ENCODE measurements at places on chromosomes 6 and 20. TPM values are rescaled to one million over a fixed set of nuclear protein-coding genes. Genes with fewer than 3 reads are reported as not detected.

- DNase-seq: peak; percentile 66
Observed at GRCh38 chr6:95203153-95203754, 374.1 kb upstream of the MANEA start.

- DNase-seq: no peak
Observed at GRCh38 chr6:156955494-156956183, 178.5 kb downstream of the ARID1B start.

GRCh38 chr6:153146413-153146812, 15.3 kb upstream of the RGS17 start:
- DNase-seq: no peak

- DNase-seq: no peak
Observed at GRCh38 chr6:33190504-33191107, 1.7 kb downstream of the COL11A2 start.

GRCh38 chr20:6333110-6333509, 210.3 kb upstream of the FERMT1 start:
- peak; percentile 68 for DNase-seq

DNA sequence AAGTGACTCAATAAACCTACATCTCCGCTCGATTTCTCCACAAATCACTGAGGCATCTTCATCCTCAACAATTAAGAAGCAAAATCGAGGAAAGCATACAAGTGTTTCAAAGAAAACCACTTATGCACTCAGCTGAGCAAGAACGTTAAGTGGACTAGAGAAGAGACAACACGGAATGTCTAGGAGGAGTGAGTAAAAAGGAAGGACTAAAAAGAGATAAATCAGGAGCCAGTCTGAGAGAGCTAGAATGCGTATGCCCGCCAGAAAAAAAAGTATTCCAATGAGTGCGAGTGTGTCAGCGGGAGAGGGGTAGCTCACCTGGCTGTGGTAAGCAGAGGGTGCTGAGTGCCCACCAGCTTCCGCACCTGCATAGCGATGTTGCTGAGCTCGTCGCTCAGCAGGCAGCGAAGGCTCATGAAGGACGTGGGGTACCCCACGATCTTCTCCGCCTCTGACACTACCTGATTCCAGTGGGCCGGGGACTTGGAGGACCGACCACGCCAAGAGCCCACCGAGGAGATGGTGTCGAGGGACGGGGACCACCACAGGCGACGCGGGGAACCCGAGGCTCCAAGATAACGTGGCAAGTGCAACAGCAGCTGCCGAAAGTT, 587 bp downstream of the PDSS2 start:
- DNase-seq: no peak

DNA sequence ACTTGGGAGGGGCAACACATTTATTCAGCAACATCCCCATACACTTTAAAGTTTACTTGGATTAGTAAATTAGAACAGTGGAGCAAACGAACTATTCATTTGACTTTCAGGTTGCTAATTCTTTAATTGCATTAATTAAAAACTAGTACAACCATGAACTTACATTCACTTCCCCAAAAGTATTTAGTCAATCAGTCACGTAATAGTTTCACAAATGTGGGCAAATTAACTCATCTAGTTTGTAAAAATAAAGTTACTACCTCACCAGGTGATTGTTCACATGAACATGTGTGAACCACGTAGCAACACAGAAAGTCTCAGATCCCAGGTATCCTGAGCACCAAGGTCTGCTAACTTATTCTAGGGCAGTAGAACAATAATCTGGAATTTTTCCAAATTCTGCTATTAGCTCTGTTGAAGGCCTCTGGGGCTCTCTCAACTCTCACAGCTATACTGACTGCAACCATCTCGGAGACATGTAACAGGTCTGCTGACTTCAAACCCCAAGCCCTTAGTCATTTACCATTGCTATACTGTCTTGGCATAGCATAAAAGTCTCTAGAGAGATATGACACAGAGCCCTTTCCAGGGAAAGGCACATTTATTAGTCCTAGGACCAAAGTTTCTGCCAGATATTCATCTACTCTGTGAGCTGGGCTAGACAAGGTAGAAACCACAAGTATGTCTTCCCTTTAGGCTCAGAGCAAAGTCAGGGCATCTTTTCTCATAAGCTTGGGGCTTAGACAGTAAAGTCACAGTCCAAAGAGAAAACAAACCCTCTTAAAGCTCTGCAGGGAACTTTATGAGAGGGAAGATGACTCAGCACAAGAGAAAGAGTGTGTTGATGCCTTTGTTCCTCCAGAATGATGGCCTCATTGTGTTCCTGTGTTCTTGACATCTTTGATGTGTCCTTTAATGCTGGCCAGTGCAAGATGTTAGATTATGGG, 50.9 kb upstream of the CCDC28A start:
- no peak for DNase-seq

DNA sequence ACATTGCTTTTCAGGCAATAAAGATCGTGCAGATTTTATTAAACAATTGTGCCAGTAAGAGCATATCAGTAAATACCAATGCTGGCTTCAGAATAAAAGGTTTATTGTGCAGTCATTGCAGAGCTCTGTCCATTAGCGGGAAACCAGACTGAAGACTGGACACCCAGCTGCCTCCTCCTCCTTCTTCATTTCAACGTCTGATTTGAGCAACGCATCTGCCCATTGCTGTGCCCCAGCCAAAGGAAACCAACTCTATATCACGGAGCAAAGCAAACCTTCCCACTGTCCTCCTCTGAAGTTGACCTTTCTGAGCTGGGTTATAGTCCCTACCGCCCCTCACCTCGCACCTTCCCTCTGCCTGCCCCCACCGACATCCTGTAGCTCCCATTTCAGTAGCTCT, 80.8 kb downstream of the SLC22A23 start:
- DNase-seq: no peak

- DNase-seq: no peak
Observed at GRCh38 chr6:150632785-150633485, 33.2 kb downstream of the PLEKHG1 start.

DNA sequence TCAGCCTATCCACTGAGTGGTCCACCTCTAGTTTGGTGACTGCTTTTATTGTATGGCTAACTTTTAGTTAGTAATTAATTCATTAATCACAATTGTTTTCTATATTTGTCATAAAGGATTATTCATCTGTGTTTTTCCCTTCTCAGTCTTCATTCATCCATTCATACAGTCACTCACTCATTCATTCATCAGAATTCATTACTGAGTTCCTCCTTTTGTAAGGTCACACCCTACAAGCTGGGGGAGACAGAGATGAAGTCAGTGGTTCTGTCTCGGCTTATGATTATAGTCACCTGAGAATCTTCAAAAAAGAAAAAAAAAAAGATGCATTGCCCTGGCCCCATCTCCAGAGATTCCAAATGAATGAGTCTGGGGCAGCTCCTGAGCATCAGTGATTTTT, 257.1 kb downstream of the ADGB start:
- no peak for DNase-seq

- no peak for DNase-seq
Observed at GRCh38 chr6:88890860-88891845, 72.3 kb downstream of the RNGTT start.

DNA sequence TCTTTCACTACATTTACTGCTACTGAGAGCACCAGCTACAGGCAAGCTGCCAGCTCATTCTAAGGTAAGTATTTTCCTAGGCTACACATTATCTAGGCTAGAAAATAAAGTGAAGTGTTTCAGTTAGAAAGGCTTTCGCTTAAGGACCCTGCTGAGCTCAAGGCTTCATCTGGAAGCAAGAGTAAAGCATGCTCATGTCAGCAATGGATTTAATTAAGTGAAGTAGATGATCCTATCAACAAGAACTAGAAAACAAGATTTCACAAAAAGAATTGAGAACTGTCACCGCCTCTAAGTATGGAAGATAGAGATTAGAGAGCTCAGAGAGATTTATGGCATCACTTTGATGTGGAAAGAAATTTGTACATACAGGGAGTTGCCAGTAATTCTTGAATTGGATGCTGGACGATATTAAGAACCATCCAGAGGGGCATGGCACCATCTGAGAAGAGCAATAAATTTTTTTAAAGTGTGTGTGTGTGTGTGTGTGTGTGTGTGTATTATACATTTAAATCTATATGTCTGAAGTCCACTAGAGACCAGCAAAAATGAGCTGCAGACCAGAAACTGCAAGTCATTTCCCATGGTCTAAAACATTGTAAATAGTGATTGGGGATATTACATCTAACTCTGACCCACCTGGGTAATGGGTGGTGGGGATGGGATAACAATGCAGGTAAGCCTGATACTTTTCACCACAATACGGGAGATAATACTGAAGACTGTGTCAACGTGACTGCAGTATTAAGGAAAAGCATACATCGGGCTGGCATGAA, 105.2 kb upstream of the MAP7 start:
- DNase-seq: no peak

DNA sequence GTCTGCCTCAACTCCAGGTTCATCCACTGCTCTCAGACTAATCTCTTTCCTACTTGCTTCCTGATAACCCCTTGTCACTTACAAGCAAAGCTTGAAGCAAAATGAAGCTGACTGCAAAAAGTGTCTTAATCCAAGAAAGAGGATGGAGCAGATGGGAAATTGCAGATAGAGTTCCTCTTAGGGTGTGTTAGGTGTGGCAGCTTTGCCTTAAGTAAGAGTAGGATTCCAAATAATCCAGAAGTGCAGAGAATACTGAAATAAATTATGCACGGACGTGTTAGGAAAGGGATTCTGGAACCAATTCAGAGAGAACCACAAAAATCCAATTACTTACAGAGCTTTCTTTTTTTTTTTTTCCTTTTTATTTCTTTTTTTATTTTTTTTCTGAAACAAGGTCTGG, 6.1 kb upstream of the RPL7L1 start:
- no peak for DNase-seq

- no peak for DNase-seq
Observed at GRCh38 chr6:139914910-139915309, 540.5 kb upstream of the CITED2 start.

GRCh38 chr20:3661814-3662665, 1.2 kb downstream of the GFRA4 start:
- DNase-seq: peak; percentile 36

DNA sequence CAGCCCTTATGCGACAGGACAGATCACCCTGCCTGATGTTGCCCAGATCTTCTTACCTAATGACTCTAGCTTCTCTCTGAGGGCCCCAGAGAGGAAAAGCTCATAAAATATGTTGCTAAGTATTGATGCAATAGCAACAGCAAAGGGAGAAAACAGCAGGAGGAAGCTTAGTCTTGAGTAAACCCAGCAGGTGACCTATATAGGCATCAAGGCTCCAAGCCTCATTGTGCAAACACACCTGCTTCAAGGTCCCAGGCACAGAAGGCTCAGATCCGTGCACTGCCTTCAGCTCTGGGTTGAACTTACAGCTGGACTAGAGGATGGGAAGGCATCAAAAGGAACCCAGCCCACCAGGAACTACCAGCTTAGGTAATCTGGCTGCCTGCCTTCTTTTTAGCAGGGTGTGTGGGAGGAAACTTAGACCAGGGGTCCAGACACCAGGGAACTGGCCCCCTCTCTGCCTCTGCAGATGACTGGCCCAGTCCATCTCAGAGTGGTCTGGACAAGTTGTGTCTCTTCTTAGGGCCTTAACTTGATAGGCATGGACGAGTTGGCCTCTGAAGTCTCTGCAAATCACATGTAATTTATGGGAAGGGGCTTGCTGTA, 34.4 kb downstream of the TGM3 start:
- no peak for DNase-seq

- DNase-seq: no peak
Observed at GRCh38 chr6:105618247-105618646, 215.4 kb upstream of the PREP start.

DNA sequence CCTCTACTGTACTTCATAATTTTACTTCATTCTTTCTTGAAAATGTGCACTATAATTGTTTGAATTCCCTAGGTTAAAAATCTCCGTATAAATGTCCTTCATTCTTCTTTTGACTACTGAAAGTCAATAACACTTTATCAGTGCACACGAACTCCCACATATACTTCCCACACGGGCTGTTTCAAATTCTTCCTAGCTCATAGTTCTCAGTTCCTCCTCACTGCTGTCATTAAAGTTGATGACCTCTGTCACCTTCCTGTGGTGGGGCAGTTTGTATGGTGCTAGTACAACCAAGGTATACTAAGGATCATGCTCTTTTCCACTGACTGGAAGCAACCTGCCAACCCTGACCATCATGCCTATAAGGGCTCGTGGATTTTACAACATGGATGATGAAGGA, 40.0 kb upstream of the CD2AP start:
- DNase-seq: no peak

- no peak for DNase-seq
Observed at GRCh38 chr20:18258126-18258860, 30.0 kb upstream of the ZNF133 start.

- no peak for DNase-seq
Observed at GRCh38 chr6:1412901-1413300, 23.5 kb downstream of the FOXF2 start.

DNA sequence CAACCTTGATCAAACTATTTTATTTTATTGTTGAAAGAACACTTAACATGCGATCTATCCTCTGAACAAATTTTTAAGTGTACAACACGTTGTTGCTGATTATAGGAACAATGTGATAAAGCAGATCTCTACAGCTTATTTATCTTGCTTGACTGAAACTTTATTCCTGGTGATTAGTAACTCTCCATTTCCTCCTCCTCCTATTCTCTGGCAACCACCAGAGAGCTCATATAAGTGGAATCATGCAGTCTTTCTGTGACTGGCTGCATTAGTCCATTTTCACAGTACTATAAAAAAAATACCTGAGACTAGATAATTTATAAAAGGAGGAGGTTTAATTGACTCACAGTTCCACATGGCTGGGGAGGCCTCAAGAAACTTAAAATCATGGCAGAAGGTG, 218.1 kb downstream of the LRFN2 start:
- DNase-seq: no peak

DNA sequence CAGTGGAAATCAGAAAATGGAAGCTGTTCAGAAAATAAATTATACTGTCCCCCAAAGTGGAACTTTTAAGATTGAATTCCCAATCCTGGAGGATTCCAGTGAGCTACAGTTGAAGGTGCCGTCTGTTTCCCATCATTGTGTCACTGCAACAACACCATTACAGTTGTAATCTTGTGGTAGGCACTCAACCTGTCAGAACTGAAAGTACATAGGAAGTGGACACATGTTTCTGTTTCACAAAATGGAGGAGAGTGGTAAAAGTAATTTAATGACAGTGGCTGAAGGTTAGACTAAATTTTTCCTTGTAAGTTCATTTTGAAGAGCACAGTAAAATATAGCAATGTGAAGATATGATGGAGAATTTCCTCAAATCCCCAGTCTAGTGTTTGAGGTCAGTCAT, 70.0 kb downstream of the CD109 start:
- DNase-seq: no peak

- no peak for DNase-seq
Observed at GRCh38 chr6:18393698-18394097, 6.5 kb downstream of the RNF144B start.

The SOX18 gene
- 2.3 TPM for total RNA-seq

The CBLN4 gene
- total RNA-seq: not detected

The GSTA4 gene
- 21.6 TPM for total RNA-seq

The MYT1 gene
- total RNA-seq: 5.7 TPM

The SLC44A4 gene
- 0.56 TPM for total RNA-seq

The TTI1 gene
- total RNA-seq: 27.0 TPM

The TINAG gene
- not detected for total RNA-seq

The LTV1 gene
- 26.3 TPM for total RNA-seq

The NHLRC1 gene
- total RNA-seq: 0.29 TPM

The OR2J3 gene
- total RNA-seq: not detected
